ENCODE measurements at places on chromosomes 7 and 10. TPM values are rescaled to one million over a fixed set of nuclear protein-coding genes. Genes with fewer than 3 reads are reported as not detected.
A peak's percentile ranks its signal among the peaks of the same experiment; 100 is the strongest.

GRCh38 chr7:102147008-102147407 is 139.7 kb upstream of the SH2B2 start:
- DNase-seq: peak; percentile 76

Gene BMPR1A
- 53.2 TPM for total RNA-seq

Gene ZNF33B
- 13.7 TPM for total RNA-seq

Gene SEMA3D
- 1.6 TPM for total RNA-seq

GRCh38 chr7:23026164-23026563 is 12.2 kb upstream of the HYCC1 start:
- no peak for DNase-seq

GRCh38 chr10:92200564-92200963 is 90.3 kb downstream of the CPEB3 start:
- no peak for DNase-seq

All from Right ventricle myocardium inferior (tissue), 1 donor.